ENCODE measurements at places on chromosomes 16 and 17.
A peak's percentile ranks its signal among the peaks of the same experiment; 100 is the strongest.

DNA sequence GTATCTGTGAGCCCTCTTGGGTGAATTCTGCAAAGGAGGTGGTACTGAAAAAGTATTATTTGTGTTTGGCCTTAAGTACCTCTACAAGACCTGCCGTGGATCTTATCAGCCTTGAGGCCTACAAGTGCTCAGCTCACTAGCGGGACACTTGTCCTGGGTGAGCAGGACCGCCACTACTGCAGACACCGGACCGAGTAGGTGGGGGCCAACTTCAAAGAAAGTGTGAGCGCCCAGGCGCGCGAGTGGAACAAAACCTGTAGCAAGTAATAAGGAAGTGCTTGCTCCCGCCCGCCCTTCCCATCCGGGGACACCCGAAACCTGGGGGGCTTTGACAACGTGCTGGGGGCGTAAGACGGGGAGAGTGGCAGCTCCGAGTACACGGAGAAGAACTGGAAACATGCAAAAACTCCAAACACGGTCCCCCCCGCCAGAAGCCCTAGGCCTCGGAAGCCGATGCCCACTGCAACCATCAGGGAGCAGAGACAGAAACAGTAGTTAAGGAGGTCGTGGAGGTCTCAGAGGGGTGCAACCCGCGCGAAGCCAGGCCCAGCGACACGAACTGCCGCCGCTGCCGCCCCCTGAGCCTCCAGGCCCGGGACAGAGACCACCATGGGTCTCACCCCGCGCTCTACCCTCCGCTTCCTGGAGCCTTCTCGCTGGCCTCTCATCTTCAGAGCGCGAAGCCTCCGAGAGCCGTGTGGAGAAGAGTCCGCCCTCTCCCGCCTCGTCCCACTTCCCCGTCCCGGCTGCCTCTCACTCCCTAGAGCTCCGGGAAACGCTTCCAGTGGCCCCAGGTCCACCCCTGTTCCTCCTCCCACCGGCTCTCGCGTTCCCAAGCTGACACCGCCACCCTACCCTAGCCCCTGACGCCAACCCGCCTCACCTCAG, 537 bp downstream of the CNOT1 start:
- no peak for DNase-seq
- peak overlapping the region; percentile 81 for H3K4me3 ChIP-seq

DNA sequence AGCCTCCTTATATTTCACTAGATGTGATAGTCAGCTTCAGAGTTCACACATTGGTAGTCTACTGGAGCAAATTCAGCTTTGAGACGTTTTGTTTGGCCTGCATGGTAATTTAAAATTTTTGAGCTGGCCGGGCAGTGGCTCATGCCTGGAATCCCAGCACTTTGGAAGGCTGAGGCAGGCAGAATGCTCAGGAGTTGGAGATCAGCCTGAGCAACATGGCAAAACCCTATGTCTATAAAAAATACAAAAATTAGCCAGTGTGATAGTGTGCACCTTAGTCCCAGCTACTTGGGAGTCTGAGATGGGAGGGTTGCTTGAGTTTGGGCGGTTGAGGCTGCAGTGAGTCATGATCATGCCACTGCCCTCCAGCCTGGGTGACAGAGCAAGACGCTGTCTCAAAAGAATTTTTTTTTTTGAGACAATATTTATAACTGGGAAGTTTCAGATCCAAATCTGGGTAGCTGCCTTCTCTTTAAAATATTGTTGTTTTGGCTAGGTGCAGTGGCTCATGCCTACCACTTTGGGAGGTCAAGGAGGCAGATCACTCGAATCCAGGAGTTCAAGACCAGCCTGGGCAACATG, 4.8 kb upstream of the BLMH start:
- H3K27me3 ChIP-seq, result no peaks in the 10 kb centered on the region
- DNase-seq, result no peak
- no peaks in the 10 kb centered on the region for H3K36me3 ChIP-seq

DNA sequence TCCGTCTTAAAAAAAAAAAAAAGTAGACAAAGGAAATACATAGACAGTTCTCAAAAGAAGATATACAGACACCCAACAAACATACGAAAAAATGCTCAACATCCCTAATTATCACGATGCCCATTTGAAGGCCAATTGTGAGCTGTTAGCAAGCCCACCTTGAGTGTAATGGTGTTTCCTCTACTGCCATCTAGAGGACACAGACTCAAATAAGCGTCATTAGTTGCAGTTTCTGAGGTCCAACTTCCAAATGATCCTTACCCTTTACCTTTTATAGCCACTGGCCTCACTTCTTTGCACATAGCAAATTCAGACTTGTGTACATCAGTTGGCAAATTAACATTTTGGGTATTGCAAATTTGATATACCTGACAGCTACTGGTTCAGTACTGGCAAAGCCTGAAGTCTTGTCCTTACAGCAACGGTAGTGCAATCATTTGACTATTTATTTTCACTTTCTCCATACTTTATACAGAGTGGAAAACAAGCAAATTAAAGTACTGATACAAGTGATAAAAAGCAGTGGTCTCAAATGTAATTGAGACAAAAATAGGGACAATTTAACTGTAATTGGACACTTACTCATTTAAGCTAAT, 536.3 kb upstream of the EEF2KMT start:
- no peaks in the 10 kb centered on the region for H3K27me3 ChIP-seq
- peak; percentile 27 for DNase-seq
- H3K4me1 ChIP-seq, result no peaks in the 10 kb centered on the region
- H3K36me3 ChIP-seq, result no peaks in the 10 kb centered on the region
- H3K4me3 ChIP-seq, result no peak overlapping the region

- DNase-seq, result no peak
- no peaks in the 10 kb centered on the region for H3K27me3 ChIP-seq
- 0 out of 2 replicates have a peak, but pooled peaks cover under 1% of the 10 kb centered on the region for H3K4me1 ChIP-seq
- no peak overlapping the region for H3K4me3 ChIP-seq
Measured at GRCh38 chr17:49528966-49529365, 33.9 kb downstream of the NGFR start.

DNA sequence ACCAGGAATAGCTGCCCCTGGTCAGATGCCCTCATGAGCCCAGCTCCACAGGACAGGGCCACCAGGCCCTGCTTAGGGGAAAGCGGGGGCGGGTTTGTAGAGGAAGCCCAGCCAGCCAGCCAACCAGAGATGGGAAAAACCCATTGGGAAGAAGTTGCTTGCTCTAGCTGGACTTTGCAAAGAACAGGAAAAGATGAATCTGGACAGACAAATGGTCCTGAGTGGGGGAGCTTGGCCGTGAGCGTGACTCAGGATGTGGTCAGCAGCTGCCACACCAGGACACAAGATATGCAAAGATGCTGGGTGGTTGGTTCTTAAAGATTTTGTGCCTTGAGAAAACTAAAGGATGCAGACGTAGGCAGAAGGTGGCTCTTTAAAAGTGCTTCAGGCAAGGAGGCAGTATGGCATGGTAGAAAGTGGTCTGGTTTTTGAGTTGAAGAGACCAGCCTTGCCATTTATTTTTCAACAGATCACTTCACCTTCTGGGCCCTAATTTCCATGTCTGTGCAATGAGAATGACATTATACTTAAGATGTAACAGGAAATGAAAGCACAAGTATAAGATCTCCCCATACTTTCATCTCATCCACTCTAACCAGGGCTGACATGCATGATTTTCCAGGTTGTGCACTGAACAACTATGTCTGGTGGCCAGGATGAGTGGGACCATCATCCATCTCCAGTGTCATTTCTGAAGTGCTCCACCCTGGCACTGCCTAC, 27.8 kb upstream of the HEATR6 start:
- H3K36me3 ChIP-seq, result no peaks in the 10 kb centered on the region
- H3K27ac ChIP-seq, result no peak overlapping the region
- no peak for DNase-seq
- H3K4me1 ChIP-seq, result no peaks in the 10 kb centered on the region

- no peaks in the 10 kb centered on the region for H3K4me1 ChIP-seq
- no peaks in the 10 kb centered on the region for H3K36me3 ChIP-seq
- DNase-seq, result no peak
- no peak overlapping the region for H3K4me3 ChIP-seq
Measured at GRCh38 chr17:2547176-2547575, 35.5 kb upstream of the METTL16 start.

DNA sequence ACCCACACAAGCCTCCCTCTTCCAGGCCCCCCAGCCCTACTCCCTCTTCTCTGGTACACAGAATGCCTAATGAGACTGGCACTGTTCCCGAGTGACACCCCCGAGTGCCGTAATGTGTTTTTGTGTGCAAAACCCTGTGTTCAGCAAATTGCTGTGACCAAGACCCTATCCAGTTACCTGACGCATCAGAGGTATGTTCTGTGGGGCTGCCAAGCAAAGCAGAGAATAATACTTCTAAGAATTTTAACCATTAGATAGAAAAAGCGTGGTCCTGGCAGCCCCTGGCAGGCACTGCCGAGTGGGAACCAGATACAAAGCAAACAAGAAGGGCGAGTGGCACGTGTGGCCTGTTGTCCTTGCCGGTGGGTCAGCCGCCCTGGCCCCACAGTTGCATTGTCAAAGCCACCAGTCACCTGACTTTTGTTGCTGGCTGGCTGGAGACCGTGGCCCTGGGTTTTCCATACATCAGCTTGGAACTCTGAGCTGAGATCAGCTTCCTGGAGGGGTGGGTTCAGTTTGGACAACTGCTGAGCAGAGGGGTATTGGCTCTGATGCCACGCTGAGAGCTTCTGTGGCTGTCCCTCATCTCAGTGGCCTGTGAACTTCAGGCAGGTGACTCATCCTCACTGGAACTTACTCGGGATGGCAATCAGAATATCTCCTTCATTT, 69.1 kb upstream of the BRD7 start:
- 0 out of 2 replicates have a peak, but pooled peaks cover 2% of the 10 kb centered on the region for H3K36me3 ChIP-seq
- DNase-seq, result no peak
- H3K27ac ChIP-seq, result no peak overlapping the region
- no peaks in the 10 kb centered on the region for H3K27me3 ChIP-seq

GRCh38 chr17:13085578-13085977, 67.8 kb upstream of the ELAC2 start:
- H3K4me1 ChIP-seq, result no peaks in the 10 kb centered on the region
- H3K27me3 ChIP-seq, result no peaks in the 10 kb centered on the region

GRCh38 chr16:25161753-25162367, 50.3 kb downstream of the LCMT1 start:
- H3K27ac ChIP-seq, result no peak overlapping the region
- no peak for DNase-seq
- H3K36me3 ChIP-seq, result peaks cover 15% of the 10 kb centered on the region

- H3K36me3 ChIP-seq, result no peaks in the 10 kb centered on the region
- peak; percentile 80 for DNase-seq
Measured at GRCh38 chr17:20992987-20993862, 49.6 kb downstream of the USP22 start.

DNA sequence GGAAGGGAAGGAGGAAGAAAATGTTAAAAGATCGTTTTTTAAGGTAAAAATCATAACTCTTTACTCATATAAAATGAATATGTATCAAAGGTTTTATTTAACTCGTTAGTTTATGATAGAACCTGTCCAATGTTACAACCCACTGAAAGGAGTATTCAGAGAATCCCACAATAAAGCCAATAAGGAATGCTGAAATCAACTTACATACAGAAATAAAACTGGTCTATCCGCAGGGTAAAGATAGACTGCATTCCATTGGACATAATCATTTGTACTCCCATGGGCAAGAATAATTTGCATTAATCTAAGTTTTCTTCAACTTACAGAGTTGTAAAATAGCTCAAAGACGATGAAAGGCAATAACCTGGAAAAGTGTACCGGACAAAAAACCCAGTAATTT, 17.9 kb upstream of the BEAN1 start:
- H3K27ac ChIP-seq, result no peak overlapping the region
- no peaks in the 10 kb centered on the region for H3K36me3 ChIP-seq
- no peak for DNase-seq
- H3K4me3 ChIP-seq, result no peak overlapping the region
- H3K4me1 ChIP-seq, result 0 out of 2 replicates have a peak, but pooled peaks cover 3% of the 10 kb centered on the region

GRCh38 chr16:67233596-67233995, 6.7 kb downstream of the TMEM208 start:
- H3K4me1 ChIP-seq, result peaks cover 2% of the 10 kb centered on the region
- H3K36me3 ChIP-seq, result peaks cover 50% of the 10 kb centered on the region
- no peak overlapping the region for H3K4me3 ChIP-seq
- H3K27me3 ChIP-seq, result no peaks in the 10 kb centered on the region
- H3K27ac ChIP-seq, result no peak overlapping the region

- H3K36me3 ChIP-seq, result no peaks in the 10 kb centered on the region
- no peak overlapping the region for H3K27ac ChIP-seq
- DNase-seq, result no peak
- no peaks in the 10 kb centered on the region for H3K27me3 ChIP-seq
- no peak overlapping the region for H3K4me3 ChIP-seq
Measured at GRCh38 chr17:32882029-32882428, 5.1 kb upstream of the MYO1D start.

DNA sequence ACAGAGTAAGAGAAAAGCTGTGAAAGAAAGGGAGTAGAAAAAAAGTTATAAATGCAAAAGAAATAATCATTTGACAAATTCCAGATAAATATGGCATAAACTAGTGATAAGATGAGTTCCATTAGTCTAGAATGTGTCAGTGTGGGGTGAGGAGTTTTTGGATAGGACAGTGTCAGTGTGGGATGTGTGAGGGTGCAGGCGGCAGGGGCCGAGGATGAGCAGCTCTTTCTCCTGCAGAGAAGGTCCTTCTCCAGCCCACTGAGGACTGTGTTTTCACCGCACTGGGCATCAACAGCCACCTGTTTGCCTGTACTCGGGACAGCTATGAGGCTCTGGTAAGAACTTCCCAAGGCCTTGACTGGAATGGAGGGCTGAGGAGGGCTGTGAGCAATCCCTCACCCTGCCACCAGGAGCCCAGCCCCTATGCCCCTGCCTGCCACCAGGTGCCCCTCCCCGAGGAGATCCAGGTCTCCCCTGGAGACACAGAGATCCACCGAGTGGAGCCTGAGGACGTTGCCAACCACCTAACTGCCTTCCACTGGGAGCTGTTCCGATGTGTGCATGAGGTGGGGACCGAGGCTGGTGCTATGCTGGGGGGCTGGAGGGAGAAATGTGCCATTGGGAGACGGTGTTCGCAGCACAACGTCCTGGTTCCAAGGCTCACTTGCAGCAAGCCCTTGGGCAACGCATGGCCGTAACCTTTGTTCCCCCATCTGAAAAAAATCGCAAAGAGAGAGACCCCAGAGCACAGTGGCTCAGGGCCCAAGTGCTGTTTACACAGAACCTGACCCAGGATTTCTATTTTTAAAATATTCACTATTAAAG, 13.1 kb downstream of the RAPGEFL1 start:
- H3K4me1 ChIP-seq, result peaks cover 6% of the 10 kb centered on the region
- 0 out of 2 replicates have a peak, but pooled peaks cover 5% of the 10 kb centered on the region for H3K36me3 ChIP-seq
- no peak for DNase-seq
- no peak overlapping the region for H3K27ac ChIP-seq
- H3K4me3 ChIP-seq, result peak overlapping the region; percentile 11

- H3K4me3 ChIP-seq, result no peak overlapping the region
- DNase-seq, result no peak
- no peaks in the 10 kb centered on the region for H3K27me3 ChIP-seq
- H3K27ac ChIP-seq, result no peak overlapping the region
Measured at GRCh38 chr17:29070308-29070707, 27.4 kb downstream of the PIPOX start.

DNA sequence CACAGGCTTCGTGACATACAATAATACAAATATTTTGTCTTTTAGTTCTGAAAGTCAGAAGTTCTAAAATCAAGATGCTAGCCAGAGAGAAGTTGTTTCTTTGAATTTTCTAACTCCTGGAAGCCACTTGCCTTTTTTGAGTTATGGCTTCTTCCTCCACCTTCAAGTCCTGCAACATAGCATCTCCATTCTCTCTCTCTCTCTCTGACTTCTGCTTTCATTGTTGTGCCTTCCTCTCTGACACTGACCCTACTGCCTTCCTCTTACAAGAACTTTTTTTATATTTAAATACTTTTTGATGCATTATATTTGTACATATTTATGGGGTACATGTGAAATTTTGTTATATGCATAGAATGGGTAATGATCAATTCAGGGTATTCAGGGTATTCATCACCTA, 205.9 kb downstream of the MAP2K6 start:
- no peak overlapping the region for H3K4me3 ChIP-seq
- H3K36me3 ChIP-seq, result no peaks in the 10 kb centered on the region
- H3K27me3 ChIP-seq, result no peaks in the 10 kb centered on the region
- no peaks in the 10 kb centered on the region for H3K4me1 ChIP-seq
- no peak for DNase-seq
